Stimulated activated CD4-positive, alpha-beta T cell treated with anti-CD3 and anti-CD28 coated beads, Interleukin-4, amount 100 ng/mL, for 4 hours (primary cell): ENCODE measurements at places on chromosomes 4 and X.
A peak's percentile ranks its signal among the peaks of the same experiment; 100 is the strongest.

DNA sequence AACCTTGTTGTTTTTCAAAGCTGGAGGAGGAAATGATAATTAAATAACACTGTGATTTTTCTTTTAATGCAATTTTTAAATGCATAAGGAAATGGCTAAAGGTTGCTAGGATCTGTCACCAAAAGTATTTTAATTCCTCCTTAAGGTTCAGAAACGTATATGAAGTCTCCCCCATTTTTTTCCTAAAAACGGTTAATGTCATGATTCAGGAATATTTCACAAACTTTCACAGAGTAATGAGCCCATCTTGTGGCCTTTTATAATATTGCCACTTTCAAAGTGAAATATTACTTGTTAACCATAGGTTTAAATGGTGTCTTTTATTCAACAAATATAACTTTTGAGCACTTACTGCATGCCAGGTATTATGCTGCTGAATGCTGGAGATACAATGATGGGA is 99.5 kb upstream of the USP38 start:
- DNase-seq = no peak

GRCh38 chr4:19033816-19034733 is 1012.5 kb upstream of the LCORL start:
- no peak for DNase-seq

DNA sequence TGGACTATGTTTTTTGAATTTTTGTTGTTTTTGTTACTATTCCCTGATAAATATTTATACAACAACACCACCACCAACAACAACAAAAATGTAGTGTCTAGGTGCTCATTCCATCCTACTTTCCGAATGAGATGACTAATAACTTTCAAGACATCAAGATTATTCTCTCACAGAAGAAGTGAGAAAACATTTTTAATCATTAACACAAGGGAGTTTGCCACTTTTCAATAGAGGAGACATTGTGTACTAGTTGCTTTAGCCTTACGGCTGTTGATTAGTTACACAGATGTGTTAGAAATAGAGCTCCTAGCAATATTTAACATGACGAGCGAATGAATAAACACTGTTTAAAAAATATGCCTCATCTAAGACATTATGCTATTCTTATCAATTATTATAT is 898.8 kb downstream of the C4orf33 start:
- DNase-seq = no peak

DNA sequence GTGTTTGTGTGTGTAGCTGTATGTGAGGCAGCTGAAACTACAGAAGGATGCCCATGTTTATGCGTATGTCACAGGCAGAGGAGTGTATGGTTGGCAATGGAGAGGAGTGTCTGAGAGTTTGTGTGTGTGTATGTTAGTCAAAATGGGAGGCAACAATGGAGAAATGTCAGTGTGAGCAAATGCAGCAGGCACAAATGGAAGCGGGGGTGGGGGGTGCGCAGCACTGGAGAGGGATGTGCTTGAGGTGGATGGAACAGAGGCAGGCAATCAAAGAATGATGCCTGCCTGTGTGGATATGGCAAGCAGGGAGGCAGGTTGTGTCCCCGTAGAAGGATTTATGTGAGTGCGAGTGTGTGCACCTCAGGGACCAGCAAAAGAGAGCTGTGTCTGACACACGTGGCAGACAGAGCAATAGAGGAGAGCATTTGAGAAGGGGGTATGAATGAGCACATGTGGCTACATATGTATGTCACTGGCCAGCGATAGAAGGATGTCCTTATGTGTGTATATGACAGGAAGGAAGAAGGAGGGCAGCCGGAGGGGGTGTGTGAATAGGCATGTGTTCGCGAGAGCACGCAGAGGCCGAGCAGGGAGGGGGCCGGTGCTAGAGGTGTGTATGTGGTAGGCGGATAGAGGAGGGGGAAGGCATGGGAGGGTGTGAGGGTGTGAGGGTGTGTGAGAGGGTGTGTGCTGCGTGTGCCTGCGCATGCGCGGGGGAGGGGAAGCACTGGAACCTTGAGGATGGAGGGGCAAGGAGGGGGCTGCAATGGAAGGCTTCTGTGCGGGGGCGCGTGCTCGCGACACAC is 1.1 kb downstream of the PJA1 start:
- DNase-seq = peak; percentile 60

- DNase-seq = no peak
Observed at GRCh38 chr4:125677665-125678307, 363.0 kb downstream of the FAT4 start.

DNA sequence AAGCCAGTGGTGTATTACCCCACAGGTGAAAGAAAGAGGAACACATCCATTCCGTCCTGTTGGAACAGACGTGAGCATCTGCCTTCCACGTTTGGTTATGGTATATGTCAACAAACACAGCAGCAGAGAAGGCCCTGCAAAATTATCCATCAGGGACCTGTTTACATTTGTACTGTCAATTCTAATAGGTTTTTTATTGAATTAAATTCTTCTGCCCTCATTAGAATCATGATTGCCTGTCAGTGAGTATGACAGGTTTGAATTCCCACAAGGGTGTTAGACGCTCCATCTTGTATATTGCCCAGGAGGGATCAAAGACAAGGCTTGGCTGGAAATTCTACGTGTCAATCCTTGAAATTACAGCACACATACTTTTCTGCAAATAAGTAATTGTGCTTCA is 339.9 kb upstream of the NOCT start:
- no peak for DNase-seq

GRCh38 chr4:187604984-187605383 is 390.6 kb upstream of the ZFP42 start:
- no peak for DNase-seq

DNA sequence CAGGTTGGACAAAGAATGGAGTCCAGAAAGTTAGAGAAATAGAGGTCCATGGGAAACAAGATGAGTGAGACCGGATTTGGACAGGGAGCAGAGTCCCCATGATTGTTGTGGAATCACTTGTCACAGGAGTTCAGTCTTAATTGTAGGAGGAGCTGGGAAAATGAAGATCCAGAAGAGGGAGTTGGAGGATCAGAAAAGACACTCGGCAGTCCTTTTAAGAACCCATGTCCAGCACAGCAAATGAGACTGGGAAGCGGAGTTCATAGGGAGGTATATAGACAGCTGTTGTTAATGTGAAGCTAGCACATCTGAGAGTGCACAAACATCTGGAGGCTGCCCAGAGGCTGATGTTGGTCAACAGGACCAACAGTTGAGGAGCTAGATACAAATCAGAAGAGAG is 111.4 kb upstream of the RXFP1 start:
- no peak for DNase-seq

DNA sequence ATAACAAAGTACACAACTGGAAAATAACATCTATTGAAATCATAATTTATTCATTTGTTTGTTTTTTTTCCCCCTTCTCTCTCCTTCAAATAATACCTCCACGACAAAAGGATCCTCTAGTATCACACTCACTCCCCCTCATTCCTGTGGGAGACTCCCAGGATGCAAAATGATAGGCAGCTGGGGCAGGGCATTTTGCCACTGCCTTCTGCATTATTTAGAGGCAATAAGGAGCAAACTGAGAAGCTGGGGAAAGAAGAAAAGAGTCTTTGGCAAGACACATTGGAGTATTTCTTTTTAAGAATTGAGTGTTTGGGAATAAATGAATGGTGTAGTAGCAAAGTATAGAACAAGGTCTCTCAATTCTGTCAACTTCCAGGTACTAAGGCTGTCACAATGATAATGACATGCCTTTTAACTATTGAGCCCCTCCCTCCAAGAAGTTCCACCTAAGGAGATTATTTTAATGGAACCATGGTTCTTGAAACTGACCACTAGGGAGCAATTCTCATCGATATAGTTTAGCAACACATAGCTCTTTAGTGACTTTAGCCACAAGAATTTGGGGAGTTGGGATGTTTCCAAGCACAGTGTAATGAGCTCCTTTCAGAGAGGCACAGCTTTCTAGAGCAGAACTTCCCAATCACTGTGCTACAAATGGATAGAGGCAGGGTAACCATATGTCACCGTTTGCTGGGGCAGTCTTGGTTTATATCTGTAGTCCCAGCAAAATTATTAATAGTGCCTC is 303.3 kb downstream of the FRMPD4 start:
- DNase-seq = no peak

GRCh38 chrX:101642093-101642492 is 17.6 kb downstream of the ARMCX2 start:
- no peak for DNase-seq

- no peak for DNase-seq
Observed at GRCh38 chr4:109128589-109128988, 173.9 kb downstream of the COL25A1 start.

GRCh38 chrX:129798888-129799287 is 19.1 kb downstream of the SASH3 start:
- DNase-seq = no peak

GRCh38 chrX:13688384-13688957 is 457 bp upstream of the RAB9A start:
- no peak for DNase-seq

- DNase-seq = no peak
Observed at GRCh38 chr4:86521373-86521969, 72.6 kb upstream of the PTPN13 start.

- no peak for DNase-seq
Observed at GRCh38 chr4:108272046-108272445, 103.3 kb upstream of the LEF1 start.
